ENCODE measurements at places on chromosomes 4 and X.

DNA sequence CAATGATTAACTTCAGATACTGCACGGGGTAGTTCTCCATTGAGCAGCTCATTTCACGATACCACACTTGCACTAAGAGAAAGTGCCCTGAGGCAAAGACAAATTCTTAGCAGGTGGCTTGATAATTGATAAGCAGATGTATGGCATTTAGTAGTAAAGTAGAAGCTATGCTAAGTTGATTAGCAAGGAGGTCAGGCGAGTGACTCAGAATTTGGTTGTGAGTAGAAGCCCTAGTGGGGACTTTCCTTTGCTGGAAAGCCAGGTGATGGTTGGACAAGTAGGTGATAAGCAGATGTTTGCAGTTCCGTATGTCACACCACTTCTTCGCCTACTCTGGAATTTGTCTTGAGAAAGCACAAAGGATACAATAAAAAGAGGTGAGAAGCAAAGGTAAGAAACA lies 58.7 kb downstream of the TLL1 start:
- DNase-seq, result no peak

DNA sequence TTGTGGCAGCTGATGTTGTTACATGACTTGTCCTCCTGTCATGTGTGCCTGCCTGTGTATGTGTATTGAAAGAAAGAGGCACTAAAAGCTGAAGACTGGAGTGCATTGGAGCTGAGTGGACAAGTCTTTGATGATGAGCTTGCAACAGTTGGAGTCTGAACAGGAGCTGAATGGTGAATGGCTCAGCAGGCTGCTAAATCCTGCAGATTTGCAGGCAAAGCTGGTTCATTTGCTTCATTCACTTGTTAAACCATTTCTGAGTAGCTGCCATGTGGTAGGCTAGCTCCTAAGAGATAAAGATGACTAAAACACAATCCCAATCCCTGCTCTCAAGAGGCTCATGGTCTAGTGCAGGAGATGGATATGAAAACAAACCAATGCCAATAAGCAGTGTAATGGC lies 217.3 kb downstream of the CHRDL1 start:
- no peak for DNase-seq

DNA sequence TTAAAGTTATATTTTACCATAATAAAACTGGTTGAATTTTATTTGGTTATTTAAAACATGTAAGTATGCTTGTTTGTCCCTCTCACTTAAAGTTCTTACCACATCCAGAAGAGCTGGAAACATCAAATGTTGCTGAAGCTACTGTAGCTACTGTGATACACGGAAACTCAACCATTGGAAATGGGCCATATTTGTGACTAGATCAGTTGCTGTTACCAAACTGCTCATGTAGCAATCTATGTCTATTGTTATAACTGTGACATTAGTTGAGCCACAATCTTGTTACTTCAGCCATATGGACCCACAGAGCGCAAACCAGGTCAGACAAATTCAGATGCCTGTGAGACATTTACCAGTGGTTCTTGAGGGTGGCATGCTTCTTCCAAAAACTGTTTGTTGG lies 41.6 kb downstream of the NDNF start:
- no peak for DNase-seq

DNA sequence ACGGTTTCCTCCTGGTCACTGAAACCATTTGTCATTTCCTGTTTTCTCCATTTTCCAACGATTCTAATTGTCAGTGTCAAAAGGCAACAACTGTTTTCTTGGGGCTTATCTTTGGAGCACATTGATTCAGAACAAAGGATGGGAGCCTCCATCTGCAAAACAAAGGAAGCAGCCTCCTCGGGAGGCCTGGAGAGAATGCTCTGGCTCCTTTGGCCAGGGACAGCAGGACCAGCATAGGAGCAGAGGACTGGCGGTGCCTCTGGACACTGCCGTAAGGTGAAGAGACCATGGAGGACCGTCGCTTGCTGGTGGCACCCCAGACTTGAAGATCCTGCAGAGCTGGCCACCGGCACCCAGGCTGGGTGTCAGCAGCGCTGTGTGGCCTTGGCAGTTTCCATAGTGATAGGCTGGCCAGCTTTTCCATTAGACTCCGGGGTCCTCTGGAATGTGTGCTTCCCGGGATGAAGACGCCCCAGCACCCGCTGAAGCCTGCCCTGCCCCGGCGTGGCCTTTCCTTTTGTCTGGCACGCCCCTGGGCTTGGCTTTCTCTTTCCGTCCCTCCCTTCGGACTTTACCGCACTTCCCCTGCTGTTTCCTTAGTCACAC lies 61.1 kb upstream of the MTM1 start:
- no peak for DNase-seq

DNA sequence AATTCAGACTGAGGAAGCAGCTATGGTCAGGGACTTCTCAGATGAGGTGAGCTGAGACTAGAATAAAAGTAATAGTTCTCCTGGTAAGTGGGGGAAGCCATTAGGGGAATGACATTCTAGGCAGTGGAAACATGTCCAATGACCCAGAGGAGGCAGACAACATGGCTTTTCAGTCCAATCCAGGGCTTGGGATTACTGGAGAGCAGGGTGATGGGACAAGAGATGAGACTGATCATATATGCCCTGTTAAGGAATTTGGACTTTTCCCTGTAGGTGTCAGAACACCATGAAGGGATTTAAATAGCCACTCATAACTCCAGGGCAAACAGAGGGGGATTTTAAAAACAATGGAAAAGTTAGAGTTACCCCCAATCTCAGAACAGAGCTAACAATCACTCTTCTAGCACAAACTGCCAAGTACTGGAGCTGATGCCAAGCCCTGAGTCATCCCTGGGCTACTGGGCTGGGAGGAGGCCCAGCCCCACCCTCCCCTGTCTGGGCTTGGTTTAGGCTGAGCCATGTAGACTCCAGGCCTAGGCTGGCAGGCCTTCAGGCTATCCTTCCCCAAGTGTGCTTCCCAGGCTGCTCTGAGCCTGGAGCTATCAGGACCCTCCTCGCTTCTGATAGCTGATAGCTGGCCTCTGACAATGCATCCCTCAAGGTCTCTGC lies 22.7 kb upstream of the MSN start:
- DNase-seq, result no peak

DNA sequence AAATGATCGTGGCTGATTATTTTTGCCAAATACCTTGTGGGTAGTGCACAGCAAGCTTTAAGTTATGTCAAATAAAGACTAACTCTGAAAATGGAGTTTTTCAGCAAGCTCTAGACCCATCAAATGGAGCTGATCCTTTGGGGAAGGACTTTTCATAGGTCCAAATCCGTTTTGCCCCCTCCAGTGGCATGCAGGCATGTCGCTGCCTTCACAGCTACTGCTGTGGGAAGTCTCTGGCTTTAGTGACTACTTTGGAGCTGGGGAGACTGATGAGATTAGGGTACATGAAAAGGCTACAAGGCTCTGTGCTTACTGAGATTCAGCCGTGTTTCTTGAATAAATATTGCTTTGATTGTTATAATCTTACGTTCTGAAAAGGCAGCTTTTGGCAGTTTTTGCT lies 106.6 kb upstream of the HS3ST1 start:
- DNase-seq, result no peak

DNA sequence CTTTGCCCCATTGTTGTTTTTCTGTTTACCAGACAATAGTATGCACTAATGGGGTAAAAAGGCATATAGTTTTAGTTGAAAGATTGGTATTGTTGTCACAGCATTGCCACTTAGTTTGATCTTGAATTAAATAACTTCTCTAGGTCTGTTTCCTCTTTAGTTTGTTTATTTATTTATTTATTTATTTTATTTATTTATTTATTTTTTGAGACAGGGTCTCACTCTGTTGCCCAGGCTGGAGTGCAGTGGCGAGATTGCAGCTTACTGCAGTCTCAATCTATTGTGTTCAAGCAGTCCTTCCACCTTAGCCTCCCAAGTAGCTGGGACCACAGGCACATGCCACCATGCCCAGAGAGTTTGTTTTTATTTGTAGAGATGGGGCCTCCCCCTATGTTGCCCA lies 138.6 kb downstream of the KDM6A start:
- no peak for DNase-seq

DNA sequence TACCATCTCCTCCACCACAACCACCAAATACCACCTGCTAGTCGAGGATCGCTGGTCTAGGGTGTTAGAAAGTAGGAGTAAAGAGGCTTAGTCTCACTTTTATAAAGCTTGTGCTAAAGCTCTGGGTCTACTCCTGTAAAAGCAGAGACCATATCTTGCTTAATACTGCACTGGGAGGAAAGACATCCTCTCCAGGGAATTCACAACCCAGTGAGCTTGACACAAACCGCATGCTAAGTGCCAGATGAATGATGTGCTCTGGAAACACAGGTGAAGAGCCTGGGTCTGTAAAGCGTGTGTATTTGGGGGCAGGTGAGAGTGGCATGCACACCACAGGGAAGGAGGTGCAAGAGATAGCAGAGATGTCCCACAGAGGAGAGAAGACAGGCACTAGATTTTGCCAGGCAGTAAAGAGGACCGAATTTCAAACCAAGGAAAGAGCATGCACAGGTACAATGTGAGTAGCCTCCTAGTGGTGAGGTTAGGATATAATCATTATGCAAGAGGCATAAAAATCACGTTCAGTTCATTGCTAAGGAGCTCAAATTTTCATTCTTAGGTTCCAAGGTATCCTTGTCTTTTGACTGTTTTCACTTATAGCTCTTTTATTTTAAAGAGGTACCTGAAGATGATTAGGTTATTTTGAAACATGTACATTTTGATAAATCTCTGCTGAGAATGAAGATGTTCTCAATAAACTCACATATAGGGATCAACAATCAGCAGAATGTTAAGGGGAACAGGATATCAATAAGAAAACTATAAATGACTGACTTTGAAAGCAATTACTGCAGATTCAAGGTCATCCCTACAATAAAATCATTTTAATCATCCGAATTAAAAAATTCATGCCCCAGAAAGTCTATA lies 20.7 kb downstream of the TAPT1 start:
- DNase-seq, result no peak

DNA sequence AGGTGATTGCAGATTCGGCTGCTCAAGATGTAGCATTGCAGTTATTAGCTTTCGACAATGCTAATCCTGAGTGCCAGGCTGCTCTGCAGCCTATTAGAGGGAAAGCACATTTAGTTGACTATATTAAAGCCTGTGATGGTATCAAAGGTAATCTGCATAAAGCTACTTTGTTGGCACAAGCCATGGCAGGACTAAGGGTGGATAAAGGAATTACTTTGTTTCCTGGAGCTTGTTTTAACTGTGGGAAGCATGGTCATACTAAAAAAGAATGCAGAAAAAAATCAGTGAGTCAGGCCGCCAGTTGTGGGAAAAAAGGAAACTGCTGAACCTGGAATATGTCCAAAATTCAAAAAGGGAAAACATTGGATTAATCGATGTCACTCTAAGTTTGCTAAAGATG lies 154.9 kb upstream of the TECRL start:
- DNase-seq, result no peak

GRCh38 chrX:123140904-123141303 lies 43.2 kb upstream of the GRIA3 start:
- no peak for DNase-seq

- no peak for DNase-seq
Observed at GRCh38 chr4:140837736-140838135, 81.6 kb upstream of the TBC1D9 start.

GRCh38 chr4:3201718-3202702 lies 46.9 kb upstream of the MSANTD1 start:
- no peak for DNase-seq

DNA sequence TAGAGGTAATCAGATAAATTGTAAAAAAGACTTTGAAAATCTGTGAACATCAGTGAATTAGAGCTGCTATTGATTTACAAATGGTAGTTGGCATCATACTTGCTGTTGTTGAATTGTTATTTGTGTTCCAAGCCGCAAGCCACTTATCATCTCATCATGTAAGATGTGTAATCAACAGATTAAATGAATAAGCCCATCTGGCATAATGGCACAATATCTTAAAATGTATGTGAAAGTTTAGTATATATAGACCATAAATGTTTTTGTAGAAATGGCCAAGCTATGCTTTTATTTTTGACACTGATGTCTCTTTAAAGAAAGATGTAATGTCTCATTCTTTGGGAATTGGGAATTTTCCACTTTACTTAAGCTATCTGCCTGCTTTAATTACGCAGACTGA lies 682.6 kb upstream of the GNPDA2 start:
- DNase-seq, result no peak

GRCh38 chrX:72685018-72685417 lies 29.1 kb downstream of the PHKA1 start:
- DNase-seq, result no peak

DNA sequence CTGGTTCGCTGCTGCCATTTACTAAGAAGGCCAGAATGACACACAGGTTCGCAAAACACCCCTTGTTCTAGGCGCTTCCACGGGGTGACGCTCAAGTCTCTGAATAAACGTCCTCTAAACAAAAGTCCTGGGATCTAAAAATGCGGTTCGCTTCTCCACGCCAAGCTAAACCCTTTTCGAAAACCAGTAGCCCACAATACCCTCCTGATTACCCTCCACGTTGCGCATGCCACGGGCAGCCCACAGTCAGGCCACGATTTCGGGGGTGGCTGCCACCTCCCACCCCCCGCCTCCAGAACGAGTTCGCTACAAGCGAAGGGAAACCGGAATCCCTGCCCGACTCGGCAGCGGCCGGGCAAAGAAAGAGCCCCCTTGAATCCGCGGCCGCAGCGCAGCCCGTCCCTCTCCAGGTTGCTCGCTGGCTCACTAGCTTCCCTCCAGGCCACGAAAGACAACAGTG lies 423 bp downstream of the RPL39 start:
- no peak for DNase-seq

GRCh38 chrX:148670277-148670676 lies 169.9 kb downstream of the AFF2 start:
- no peak for DNase-seq

Data from cortex of kidney (tissue), 1 donor.